ENCODE measurements at places on chromosomes 13 and 19.

DNA sequence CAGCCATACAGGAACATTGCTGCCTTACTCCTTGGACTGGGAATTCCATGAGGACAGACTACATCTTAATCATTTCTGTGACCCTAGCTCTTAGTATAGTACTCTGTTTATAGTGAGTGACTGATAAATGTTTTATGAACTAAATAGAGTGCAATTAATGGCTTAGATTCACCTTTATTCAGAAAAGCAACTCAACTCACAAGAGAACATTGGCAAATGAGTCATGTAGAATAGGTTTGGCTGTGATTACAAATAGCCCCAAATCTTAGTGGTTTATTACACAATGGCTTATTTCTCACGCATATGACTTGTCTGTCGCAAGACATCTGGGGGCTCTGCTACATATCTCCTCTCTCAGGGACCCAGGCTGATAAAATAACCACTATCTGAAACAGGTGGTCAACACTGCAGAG, 121.6 kb upstream of the KL start:
- no peak for DNase-seq

- DNase-seq = no peak
These were observed 12.2 kb downstream of the HIF3A start for GRCh38 chr19:46309056-46309455.

DNA sequence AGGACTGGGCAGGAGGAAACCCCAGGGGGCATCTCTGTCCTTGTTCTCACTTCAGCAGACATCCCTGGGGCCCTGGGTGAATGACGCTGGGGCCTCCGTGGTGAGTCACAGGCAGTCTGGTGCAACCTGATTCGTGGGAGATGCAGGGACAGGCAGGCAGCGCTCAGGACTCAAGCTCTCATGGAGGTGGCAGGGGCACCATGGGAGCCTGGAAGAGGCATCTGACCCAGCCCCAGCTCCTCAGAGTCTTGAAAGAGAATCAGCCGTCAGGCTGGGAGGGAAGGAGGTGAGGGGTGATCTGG, 14.0 kb upstream of the PTOV1 start:
- DNase-seq = no peak

- DNase-seq = no peak
These were observed 49.4 kb downstream of the F2RL3 start for GRCh38 chr19:16938211-16938610.

- DNase-seq = peak; percentile 36
These were observed 2.9 kb downstream of the CEBPG start for GRCh38 chr19:33376423-33376822.

GRCh38 chr19:4088975-4089374, 22.3 kb upstream of the ZBTB7A start:
- DNase-seq = no peak

DNA sequence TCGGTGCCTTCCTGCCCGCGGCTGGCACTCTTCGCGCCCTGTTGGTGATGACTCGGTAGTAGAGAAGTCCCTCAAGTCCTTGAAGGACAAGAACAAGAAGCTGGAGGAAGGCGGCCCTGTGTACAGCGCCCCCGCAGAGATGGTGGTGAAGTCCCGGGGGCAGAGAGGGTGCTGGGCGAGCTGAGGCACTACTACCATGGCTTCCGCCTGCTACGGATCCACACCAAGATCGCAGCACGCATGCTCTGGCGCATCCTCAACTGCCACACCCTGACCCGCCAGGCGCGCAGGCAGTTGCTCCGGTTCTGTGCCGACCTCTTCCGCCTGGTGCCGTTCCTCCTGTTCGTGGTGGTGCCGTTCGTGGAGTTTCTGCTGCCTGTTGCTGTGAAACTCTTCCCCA, 11.1 kb downstream of the ZSCAN1 start:
- DNase-seq = no peak

- no peak for DNase-seq
These were observed 67.8 kb upstream of the SERTM1 start for GRCh38 chr13:36606060-36606459.

- DNase-seq = no peak
These were observed 671.6 kb downstream of the PCDH9 start for GRCh38 chr13:66558506-66558905.
